ENCODE measurements at places on chromosomes 11 and 22. TPM values are rescaled to one million over a fixed set of nuclear protein-coding genes. Genes with fewer than 3 reads are reported as not detected.
A peak's percentile ranks its signal among the peaks of the same experiment; 100 is the strongest.

- DNase-seq: no peak
- no peaks in the 10 kb centered on the region for H3K4me1 ChIP-seq
- H3K4me3 ChIP-seq: no peak overlapping the region
- no peak overlapping the region for H3K27ac ChIP-seq
- H3K36me3 ChIP-seq: no peaks in the 10 kb centered on the region
These were observed 87.7 kb downstream of the UBASH3B start for GRCh38 chr11:122743097-122743741.

GRCh38 chr22:40679249-40679963 lies at the start of gene MCHR1:
TSS of gene MCHR1 (plus strand) at chr22:40679484. CDS start at chr22:40679653, 169 bp downstream.
- H3K4me1 ChIP-seq: peaks cover 26% of the 10 kb centered on the region
- H3K27ac ChIP-seq: no peak within 1 kb of the TSS
- no peaks in the 10 kb centered on the region for H3K36me3 ChIP-seq
- no peak for DNase-seq
- H3K27me3 ChIP-seq: peaks cover 8% of the 10 kb centered on the region

DNA sequence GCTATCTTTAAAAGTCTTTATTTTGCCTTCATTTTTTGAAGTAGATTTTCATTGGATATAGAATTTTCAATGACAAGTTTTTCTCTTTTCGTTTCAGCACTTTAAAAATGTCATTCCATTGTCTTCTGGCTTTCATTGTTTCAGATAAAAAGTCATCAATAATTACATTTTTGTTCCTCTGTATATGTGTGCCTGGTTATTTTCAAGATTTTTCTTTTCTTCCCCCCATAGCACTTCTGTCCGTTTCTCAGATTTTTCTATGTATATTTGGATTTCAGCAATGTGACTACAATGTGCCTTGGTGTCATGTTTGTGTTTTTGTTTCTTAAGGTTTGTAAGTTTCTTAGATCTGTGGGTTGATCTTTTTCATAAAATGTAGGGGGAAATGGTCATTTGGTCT lies 66.3 kb upstream of the HSD17B12 start:
- no peaks in the 10 kb centered on the region for H3K4me1 ChIP-seq
- peaks cover 16% of the 10 kb centered on the region for H3K27me3 ChIP-seq

GRCh38 chr11:46119352-46120216 lies 1.7 kb downstream of the PHF21A start:
- no peaks in the 10 kb centered on the region for H3K27me3 ChIP-seq
- H3K27ac ChIP-seq: peak overlapping the region; percentile 90
- DNase-seq: no peak
- H3K36me3 ChIP-seq: no peaks in the 10 kb centered on the region

DNA sequence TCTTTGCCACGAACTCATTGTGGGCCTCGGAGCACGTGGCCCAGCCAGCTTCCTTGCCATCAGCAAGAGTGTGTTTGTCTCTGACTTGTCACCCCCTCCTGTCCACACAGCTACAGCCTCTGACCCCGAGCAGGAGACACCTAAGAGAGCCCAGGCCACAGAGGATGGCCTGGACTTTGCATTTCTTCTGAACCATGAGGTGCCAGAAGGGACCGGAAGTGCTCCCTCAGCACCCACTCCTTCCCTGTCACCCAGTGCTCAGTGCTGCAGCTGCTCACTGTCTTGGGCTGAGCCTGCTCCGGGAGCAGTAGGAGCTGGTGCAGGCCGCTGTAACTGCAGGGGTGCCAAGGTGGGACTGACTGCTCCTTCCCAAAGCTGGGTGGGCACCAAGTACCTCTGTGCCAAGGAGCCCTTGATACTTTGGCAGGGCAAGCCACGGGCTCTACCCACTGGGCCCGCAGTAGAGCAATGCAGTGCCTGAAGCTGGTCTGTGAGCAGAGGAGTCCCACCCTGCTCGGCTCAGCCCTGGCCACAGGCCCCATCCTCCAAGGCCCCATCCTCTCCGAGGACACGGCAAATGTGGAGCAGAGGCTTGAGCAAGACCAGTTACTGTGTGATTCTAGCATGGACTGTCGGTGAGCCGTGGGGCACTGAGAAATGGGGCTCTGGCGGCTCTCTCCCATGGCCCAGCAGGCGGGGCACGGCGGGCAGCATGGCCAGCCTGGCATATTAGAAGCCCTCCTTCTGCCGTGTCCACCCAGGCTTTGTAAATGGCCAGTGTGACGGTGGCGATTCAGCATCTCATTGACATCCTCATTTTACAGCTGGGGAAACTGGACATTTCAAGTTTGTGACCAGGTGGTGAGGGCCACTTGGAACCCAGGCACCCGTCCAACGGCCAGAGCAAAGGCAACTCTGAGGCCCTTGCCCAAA lies 6.3 kb downstream of the GRK2 start:
- H3K4me3 ChIP-seq: no peak overlapping the region
- no peaks in the 10 kb centered on the region for H3K27me3 ChIP-seq
- H3K4me1 ChIP-seq: peaks cover 100% of the 10 kb centered on the region
- peak overlapping the region; percentile 87 for H3K27ac ChIP-seq
- no peak for DNase-seq
- H3K36me3 ChIP-seq: no peaks in the 10 kb centered on the region

GRCh38 chr11:45930031-45930794 lies 7.8 kb downstream of the LARGE2 start:
- peaks cover 6% of the 10 kb centered on the region for H3K4me1 ChIP-seq
- no peak overlapping the region for H3K4me3 ChIP-seq
- peak; percentile 90 for DNase-seq
- peaks cover 56% of the 10 kb centered on the region for H3K36me3 ChIP-seq
- H3K27ac ChIP-seq: no peak overlapping the region
- no peaks in the 10 kb centered on the region for H3K27me3 ChIP-seq

DNA sequence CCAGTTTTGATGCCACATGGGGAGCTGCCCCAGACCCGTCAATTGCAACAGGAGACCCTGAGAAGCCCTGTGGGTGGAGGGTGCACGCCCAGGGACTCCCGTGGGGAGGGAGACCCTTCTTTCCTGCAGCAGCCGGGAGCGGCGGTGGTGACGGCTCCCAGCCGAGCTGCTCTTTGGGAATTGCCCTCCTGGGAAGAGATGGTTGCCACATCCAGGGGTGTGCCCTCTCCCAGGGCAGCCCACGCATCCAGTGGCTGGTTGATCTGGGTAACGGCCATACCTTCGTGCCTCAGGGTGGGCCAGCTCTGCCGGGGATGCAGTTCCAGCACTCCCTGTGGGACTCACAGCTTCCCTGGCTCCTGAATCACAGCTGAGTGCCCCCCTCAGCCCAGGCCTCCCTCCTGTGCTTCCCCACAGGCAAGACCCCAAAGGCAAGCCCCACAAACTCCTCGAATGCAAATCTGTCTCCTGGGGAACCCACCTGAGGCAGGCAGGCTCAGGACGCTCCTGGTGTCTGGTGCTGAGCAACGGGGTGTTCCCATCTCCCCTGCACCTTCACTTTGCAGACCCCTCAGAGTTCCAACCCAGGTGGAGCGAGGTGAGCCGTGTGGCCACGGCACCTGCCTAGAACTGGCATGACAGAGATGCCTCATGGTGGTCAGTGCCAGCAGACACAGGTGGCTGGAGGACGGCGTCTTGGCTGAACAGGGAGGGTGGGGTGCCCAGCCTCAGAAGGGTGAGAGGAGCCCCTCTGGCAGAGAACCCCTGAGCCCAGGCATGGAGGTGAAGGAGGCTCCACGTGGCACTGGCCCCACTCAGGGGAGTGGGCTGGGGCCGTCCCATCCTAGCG lies 1027.4 kb downstream of the BRD1 start:
- no peaks in the 10 kb centered on the region for H3K4me1 ChIP-seq
- H3K4me3 ChIP-seq: no peak overlapping the region
- H3K36me3 ChIP-seq: no peaks in the 10 kb centered on the region
- no peak overlapping the region for H3K27ac ChIP-seq

The CATSPERZ gene
- total RNA-seq: not detected

The SPTBN2 gene
- 12.5 TPM for total RNA-seq

The DDB1 gene
- total RNA-seq: 118 TPM

The MOGAT2 gene
- not detected for total RNA-seq
